H9 (cell line): ENCODE measurements at places on chromosomes 4 and X. TPM values are rescaled to one million over a fixed set of nuclear protein-coding genes. Genes with fewer than 3 reads are reported as not detected.

DNA sequence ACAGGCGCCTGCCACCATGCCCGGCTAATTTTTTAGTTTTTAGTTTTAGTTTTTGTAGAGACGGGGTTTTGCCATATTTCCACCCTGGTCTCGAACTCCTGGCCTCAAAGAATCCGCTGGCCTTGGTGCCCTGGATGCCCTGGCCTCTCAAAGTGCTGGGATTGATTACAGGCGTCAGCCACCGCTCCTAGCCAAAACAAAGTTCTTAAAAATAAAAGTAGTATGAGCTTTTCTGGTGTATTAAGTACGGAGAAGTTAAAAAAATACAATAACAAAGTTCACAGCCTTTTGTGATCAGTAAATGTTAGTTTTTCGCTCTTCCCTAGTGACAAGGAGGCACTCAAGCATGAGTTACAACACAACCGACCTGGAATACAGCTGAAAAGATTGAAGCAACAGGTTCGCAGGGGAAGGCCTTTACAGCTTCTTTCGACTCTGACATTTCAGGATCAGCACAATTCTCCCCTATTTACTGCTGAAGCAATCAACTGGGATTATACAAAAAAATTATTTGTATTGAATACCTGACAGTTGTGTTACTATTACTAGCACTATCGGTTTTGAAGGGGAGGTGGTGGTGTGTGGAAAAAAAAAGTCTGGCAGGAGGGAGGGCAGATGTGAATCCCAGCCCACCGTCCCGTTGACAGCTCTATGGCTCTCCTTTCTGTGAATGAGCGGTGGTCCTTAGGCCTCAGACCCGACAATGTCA, 893 bp upstream of the METAP1 start:
- DNase-seq: no peak

- no peak for DNase-seq
Measured at GRCh38 chr4:82621251-82621650, 59.5 kb upstream of the TMEM150C start.

- no peak for DNase-seq
Measured at GRCh38 chr4:169253113-169253671, 17.6 kb downstream of the SH3RF1 start.

DNA sequence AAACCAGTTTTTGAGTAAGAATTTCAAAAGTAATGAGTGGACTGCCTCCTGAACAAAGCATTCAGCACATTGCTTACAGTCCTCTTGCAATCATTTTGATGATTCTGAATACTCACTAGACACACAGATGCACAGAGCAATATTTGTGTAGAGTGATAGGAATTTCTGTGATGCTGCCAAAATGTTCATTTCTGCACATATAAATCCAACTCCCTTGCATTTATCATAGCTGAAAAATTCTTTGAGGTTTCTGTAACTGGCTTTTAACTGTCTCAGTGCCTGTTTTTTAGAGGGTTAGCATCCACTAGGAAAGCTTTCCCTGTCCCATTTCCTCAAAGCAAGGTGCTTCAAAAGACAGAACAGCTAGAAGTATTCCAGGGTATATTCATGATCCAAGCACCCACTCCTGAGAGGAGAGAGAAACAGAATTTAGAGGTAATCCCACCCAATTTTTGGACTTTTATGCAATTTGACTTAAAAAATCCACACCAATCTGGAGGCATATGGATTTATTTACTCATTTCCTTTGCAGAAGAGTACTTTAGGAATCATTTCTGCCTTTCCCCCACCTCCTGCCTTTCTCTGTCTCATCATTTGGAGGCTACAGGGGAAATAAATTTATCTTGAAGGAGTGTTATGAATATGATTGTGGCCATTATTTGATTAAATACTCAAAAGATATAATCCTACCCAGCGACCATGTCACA, 234.5 kb upstream of the SLIT2 start:
- no peak for DNase-seq

DNA sequence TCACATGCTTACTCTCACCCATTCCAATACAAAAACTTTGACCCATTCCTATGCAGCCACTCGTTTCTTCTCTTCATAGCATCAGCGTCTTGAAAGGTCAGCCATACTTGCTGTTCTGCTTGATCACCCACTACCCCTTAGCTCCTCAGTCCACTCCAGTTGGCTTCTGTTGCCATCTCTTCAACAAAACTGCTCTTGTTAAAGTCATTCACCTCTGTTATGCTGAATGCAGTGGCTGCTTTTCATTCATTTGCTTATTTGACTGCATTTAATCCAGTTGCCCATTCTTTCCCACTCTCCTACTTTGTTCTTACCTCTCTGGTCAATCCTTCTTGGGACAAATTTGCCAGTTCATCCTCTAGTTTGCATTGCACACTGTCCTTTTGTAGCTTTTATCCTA, 24.9 kb downstream of the CEP135 start:
- no peak for DNase-seq

The CT47A7 gene
- total RNA-seq: not detected in 2 replicates

The HTRA3 gene
- 2.9 and 3.0 TPM in 2 replicates for total RNA-seq

The MGST2 gene
- 6.4 and 6.5 TPM in 2 replicates for total RNA-seq
